ENCODE measurements at places on chromosomes 12 and 14.

DNA sequence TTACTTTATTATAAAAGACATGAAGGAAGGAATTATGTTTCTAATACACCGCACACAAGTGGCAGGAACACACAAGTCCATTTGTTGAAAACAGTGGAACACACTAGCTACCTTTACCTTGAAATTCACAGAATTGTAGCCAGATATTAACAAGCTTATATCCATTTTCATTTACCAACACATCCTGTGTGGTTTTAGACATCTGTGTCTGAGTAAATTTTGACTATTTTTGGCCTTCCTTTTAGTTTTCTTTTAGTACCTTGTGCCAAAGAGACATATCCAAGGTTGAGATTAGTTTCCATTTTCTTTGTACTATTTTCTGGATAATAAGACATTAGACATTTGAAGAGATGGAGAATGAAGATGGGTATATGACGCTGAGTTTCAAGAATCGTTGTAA lies at the start of gene KLRF2:
KLRF2 (plus strand) TSS at position 244 of the 400 bp plus-strand sequence; CDS start at position 351, 107 bp downstream.
- DNase-seq: no peak

DNA sequence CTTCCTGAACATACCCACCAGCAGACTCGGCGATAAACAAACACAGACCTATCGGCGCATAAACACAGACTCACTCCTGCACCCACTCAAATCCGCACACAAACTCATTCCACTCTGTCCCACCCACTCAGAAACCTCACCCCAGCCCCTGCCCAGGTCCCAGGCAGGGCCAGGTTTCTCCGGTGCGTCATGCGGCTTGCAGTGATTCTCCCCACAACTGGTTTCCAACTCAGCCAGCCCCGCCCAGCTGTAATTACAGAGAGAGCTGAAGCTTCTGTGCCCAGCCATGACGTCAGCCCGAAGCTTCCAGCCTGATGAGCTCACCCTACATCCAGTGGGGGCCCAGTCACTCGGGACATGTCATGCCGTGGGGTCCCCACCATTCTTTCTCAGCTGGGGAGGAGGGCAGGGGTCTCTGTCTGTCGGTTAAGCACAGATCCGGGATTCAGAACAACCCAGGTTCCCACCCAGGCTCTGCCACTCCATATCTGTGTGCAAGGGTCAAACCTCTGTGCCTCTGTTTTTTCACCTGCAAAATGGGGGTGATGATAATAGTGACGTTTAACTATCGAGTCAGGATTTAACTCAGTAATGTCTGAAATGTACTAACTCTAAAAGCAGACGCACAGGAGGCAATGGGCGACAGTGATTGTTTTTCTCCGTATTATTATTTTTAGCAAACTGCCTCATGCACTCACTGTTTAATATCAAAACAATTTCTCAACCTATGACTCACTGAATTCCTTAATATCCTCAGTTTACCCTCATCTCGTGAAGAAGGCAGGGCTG lies 2.3 kb upstream of the HSPB8 start:
- no peak for DNase-seq

GRCh38 chr12:67545298-67545697 lies 103.2 kb upstream of the DYRK2 start:
- no peak for DNase-seq

- DNase-seq: no peak
These were observed 32.7 kb downstream of the DIP2B start for GRCh38 chr12:50537538-50537919.

- DNase-seq: no peak
These were observed 2.8 kb downstream of the ARHGEF40 start for GRCh38 chr14:21072781-21073339.

Data from stimulated activated CD4-positive, alpha-beta T cell treated with anti-CD3 and anti-CD28 coated beads, Interleukin-15, amount 100 ng/mL, for 1 hour (primary cell).